Cardiac muscle cell (in vitro differentiated cells and primary cell): ENCODE measurements at places on chromosomes 11 and 22. TPM values are rescaled to one million over a fixed set of nuclear protein-coding genes. Genes with fewer than 3 reads are reported as not detected.

GRCh38 chr22:32335471-32335870 lies 22.2 kb upstream of the RFPL3 start:
- DNase-seq: no peak

DNA sequence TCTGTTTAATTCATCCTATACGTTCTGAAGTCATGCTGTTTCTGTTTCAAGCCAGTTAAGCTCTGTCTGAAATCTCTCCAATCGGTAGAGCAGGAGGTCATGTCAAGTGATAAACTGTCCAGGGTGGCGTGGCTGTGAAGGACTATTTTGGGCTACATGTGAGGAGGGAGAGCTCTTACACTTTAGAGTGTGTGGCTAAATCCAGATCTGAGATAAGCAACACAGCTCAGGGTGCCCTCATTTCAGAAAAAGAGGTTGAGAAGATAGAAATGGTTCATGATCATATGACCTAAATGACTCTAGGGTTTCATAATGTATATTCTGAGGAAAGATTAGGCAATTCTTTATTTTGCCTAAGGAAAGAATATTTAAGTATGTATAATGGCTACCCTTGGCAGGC lies 8.4 kb downstream of the BLID start:
- peak; percentile 69 for DNase-seq

- no peak for DNase-seq
Observed at GRCh38 chr22:40486962-40487602, 116.7 kb downstream of the SGSM3 start.

Gene ELFN2
- total RNA-seq: 0.09 and 0.11 TPM in 2 replicates

Gene VSIG10L2
- not detected in 2 replicates for total RNA-seq

Gene B4GALNT4
- total RNA-seq: 77.4 and 94.4 TPM in 2 replicates
